ENCODE measurements at places on chromosomes 11 and 22.

DNA sequence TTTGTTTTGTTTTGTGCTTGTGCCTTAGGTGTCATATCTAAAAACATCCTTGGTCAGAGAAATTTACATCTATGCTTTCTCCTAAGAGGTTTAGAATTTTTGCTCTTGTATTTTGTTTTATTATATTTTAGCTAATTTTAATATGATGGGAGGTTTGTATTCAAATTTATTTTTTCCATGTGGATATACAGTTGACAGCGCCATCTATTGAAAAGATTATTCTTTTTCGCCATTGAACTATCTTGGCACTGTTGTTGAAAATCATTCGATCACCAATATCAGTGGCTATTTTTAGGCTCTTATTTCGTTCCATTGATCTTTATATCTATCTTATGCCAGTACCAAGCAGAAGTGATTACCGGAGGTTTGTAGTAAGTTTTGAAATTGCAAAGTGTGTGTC, 510.3 kb downstream of the BRD1 start:
- no peak for DNase-seq

GRCh38 chr11:96254854-96255253, 88.1 kb downstream of the MAML2 start:
- no peak for DNase-seq

GRCh38 chr11:16321148-16321547, 35.2 kb downstream of the SOX6 start:
- peak; percentile 7 for DNase-seq

GRCh38 chr22:19717691-19718455, 3.6 kb downstream of the SEPTIN5 start:
- DNase-seq = peak; percentile 70

DNA sequence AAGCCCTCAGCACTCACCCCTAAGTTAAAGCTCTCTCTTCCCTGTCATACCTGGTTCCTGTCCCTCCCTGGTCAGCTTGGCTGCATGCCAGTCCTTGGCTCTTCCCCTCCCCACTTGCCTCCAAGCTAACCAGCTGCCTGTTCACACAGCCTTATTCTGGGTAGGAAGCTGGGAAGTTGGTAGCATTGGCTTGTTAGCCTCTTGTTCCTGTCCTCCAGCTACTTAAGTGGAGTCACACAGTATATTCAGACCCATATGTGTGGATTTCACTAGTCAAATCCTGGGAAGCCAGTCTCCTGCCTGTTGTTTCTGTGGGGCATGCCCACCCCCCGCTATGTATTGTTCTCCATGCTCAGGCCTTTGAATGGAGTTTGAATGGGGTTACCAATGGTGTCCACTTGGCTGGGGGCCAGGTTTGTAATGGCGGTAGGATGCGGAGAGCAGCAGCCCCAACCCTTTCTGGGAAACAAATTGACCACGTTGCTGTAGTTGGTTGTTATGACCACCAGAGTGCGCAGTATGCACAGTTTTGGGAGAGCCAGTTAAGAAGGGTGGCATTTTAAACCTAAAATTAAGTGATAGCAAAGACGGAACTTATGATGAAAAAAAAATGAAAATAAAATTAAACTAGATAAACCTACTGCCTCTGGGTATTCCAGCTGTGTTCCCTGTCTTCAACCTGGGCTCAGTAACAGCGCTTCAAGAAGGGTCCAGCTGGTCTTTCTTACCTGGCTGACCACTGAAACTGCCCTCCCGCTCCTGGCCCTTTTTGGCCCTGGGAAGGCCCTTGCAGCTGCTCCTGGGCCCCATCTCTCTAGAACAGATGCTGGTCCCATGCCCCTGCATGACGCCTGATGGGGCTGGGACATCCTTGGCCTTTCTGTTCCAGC, 10.7 kb upstream of the RPS3 start:
- peak; percentile 78 for DNase-seq

DNA sequence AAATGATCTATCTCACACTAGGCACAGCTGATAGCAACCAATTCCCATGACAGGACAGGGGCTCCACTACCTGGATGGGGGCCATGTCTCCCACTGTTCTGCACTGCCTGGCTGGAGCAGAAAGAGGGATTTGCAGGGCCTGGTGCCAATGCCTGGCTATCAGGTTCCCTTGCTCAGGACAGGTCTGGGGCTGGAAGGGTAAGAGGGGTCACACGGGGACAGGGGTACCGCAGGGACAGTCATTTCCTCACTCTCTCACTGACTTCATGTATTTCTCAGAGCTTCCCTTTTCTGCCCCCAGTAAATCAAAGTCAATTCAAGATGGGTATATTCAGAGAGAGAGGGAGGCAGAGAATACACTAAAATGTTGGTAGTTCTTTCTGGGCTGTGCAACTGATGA, 119.1 kb upstream of the CSNK2A3 start:
- DNase-seq = no peak

- DNase-seq = no peak
These were observed 5.0 kb upstream of the PPP6R2 start for GRCh38 chr22:50338042-50338573.

- no peak for DNase-seq
These were observed 43.8 kb downstream of the TRMU start for GRCh38 chr22:46379066-46379930.

- DNase-seq = peak; percentile 75
These were observed 4.8 kb upstream of the SUN2 start for GRCh38 chr22:38760477-38761201.

DNA sequence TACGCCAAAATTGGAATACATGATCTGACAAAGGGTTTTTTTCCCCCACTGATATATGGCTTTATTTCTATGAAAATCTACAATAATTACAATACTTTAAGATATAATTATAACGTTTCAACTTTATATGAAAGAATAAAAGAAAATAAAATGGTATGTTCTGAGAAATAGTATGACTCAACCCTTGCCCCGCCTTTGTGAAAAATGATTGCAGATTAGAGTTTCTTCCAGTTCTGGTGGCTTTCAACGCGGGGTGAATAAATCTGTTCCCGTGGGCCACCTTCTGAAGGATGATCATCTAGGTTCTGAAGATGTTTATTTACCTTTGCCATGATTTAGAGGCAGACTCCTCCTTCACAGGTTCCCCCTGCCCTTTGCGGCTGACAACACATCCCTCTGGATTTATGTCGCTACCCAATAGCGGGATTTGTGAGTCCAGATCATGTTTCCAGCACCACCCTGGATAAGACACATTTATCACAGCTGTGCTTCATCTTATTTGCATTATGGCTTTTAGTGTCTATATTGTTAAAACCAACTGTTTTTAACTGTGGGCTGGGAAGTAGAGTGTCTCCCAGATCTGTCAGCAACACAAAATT, 607.0 kb upstream of the KIRREL3 start:
- no peak for DNase-seq

DNA sequence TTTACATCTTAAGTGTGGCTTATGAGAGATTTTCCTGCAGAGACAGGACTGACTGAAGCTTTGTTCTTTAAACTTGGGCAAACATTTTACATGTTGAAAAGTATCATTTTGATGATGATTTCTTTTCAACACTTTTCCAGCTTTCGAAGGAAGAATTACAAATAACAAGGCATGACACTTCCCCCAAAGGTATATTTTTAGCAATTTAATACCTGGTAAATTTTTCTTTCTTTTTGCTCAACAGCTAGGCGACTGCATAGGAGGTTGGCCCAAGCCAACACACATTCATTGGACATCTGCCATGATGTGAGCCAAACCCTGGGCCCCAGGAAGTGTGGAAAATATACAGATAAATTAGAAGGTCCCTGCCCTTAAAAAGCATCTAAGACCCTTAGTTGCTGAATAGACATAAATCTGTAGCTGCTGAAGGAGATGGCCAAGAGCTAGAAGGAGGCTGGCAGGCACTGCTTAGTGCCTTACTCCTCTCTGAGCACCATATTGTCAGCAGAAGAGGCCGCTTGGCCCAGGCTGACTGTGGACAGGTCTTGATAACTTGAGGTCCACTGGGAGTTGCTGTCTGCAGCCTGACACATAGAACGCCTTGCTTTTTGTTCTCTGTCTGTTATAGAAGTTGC, 53.3 kb upstream of the CD44 start:
- DNase-seq = no peak

- no peak for DNase-seq
These were observed 15.9 kb downstream of the OSBPL5 start for GRCh38 chr11:3148990-3149851.

DNA sequence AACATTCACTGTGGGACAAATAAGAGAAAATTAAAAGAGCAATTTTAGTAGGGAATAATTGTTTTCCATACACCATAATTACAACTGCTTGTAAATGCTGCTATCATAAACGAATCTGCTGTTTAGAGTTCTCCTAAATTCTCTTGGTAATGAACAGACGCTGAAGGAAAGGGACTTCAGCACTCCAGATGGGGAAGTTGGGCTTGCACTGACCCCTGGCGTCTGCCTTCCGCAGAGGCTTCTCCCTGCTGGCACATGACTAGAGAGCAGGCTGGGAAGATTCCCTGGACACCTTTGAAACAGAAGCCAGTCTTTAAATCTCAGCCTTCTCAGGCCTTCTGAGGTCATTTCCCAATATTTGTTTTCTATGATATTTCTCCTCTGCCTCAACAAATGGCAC, 84.1 kb downstream of the NXPE2 start:
- DNase-seq = peak; percentile 44

DNA sequence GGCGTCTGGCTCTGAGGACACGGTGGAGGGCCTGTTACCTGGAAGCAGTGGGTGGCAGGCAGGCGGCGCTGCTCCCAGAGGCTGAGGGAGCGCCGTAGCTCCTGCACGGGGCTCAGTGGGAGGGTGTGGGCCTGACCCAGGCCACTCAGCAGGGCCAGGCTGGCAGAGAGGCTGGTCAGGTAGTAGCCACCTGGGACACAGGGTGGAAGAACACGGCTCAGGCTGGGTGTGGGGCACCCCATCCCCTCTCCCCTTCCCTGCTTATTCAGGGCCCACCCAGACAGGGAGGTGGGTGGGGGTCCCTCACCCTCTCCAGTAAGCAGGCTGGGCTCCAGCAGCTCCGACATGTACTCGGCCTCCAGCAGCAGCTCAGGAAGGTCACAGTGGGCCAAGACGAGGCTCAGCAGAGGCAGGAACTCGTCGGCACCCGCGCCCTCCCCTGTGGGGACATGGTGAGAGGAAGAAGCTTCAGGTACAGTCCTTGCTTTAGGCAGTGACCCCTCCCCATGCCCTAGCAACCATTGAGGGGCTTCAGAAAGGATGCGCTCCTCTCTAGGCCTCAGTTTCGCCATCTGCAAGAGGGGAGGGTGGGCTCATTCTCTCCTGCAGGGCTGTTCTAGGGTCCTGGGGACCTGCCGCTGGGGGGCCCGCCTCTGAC, 2.9 kb downstream of the RIN1 start:
- DNase-seq = no peak

- peak; percentile 91 for DNase-seq
These were observed 12.9 kb upstream of the CDKN1C start for GRCh38 chr11:2898366-2899079.

DNA sequence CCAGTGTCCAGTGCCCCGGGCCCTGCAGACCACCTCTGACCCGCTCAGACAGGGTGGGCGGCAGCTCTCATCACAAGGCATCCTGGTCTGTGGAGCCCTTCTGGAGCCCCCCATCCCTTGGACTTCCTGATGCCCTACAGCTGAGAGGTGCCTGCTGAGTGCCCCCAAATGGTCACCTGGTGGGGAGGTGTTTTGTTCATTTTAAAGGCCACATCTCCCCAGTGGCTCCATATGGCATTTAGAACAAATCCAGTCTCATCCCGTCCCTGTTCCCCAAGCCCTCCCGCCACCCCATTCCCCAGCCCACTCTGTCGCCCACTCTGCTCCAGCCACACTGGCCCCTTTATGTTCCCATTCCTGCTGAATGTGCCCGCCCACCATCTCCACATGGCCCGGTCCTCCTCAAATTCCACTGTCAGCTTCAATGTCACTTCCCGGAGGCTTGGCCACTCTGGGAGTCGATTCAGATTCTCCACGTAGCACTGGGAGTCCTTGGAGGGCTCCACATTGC, 32.8 kb downstream of the OSBPL5 start:
- no peak for DNase-seq

DNA sequence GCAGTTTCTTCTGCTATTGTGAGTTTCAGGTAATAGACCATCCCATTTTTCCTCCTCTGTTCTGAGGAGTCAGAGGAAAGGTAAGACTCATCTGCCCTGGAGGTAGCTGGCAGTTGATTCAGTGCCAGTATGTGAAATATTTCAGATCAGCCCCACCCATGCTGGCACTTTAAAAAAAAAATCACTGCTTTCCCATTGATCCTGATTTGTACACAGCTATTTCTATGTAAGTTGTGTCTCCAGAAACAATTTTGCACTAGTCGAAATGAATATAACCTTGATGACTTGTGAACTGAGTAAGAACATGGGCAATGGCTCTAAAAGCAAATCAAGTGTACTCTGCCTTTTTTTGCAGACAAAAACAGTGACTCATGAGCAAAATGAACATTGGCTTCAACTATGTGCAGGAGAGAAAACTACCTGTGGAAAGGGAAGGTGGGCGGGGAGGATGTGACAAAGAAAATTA, 82.0 kb upstream of the OR5AK2 start:
- DNase-seq = no peak

GRCh38 chr11:103488031-103488461, 378.8 kb downstream of the DYNC2H1 start:
- DNase-seq = no peak

GRCh38 chr11:93219440-93219839, 21.6 kb upstream of the SLC36A4 start:
- DNase-seq = no peak

- no peak for DNase-seq
These were observed 30.9 kb downstream of the POLR3H start for GRCh38 chr22:41513391-41513790.

- DNase-seq = no peak
These were observed 106.2 kb upstream of the TBCEL start for GRCh38 chr11:120917559-120918239.

- no peak for DNase-seq
These were observed 10.8 kb downstream of the B4GALNT4 start for GRCh38 chr11:380095-380480.

DNA sequence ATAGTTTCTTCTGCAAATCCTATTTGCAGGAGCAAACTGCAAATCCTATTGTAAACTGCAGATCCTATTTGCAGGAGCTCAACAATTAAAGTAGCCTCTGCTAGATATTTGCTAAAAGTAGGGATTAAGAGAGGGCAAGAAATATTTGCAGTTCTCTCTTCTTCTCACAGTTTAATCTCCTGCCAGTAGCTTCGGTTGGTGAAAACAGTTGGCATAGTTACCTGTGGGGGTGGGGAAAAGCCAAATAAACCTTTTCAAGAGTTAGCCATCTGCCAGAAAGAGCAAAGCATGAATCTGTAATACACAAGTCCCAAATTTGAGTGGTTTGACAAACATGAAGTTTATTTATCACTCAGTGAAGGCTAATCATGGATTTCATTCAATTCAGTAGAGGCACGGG, 942.5 kb downstream of the JRKL start:
- no peak for DNase-seq

Data from fibroblast of skin of back (primary cell).